ENCODE measurements at places on chromosomes 7 and 10.

DNA sequence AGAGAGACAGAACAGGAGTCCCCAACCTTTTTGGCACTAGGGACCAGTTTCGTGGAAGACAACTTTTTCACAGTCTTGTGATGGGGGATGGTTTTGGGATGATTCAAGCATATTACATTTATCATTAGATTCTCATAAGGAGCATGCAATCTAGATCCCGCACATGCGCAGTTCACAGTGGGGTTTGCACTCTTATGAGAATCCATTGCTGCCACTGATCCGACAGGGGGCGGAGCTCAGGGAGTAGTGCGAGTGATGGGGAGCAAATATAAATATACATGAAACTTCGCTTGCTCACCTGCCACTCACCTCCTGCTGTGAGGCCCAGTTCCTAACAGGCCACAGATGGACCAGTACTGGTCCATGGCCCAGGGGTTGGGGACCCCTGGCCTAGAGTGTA, 14.2 kb downstream of the CCL26 start:
- no peak for DNase-seq

DNA sequence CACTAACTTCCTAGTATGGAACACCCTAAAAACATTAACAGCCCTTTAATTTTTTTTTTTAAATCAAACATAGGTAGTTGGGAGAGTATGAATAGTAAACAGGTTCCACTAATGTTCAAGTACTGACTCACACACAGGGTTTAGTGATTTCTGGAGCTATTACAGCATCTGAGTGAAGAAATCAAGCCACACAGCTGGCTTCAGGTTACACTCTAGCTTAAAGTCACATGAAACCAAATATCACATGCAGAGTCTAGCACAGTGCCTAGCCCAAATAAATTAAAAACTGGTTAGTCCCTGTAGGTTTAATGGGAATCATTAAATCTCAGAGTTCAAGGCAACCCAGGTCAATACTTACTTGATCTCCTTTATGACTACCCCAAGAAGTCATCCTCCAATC, 11.6 kb downstream of the PANK1 start:
- no peak for DNase-seq

- peak; percentile 43 for DNase-seq
These were observed 2.5 kb upstream of the MAP3K8 start for GRCh38 chr10:30431435-30431911.

- DNase-seq, result no peak
These were observed 969.7 kb downstream of the GATA3 start for GRCh38 chr10:9024210-9024609.

DNA sequence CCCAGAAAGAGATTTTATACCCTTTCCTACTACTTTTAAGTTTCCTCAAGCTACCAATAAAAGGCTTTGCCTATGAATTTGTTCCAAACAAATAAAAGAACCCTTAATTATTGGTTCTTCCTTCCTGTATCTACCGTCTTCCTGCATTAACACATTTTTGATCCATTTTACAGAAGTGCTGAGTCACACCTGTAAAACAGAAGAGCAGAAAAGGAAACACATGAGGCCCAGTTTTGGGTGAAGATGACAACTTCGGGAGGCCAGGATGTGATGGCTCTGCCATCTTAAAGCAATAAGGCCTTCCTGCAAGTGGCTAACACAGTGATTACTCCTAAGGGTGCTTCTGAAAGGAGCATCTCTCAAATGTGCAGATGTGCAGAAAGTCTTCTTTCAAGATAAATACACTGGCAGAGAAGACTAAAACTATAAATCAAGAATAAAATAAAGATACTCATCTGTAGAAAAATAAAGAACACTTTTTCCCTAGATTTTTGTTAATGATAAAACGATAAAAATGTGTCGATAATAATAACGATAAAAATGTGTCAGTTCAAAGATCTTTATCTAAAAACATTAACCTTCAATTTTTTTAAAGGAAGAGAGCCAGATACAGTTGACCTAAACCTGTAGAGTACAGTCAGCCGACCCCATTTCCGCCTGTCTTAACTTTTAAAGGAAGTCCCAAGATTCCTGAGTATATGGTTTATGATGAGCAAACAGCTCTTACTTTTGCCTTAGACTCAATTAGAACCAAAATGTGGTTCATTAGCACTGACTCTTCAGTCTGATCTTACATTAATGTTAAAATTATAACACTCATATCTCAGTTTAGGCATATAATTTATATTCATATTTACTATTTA, 108.6 kb downstream of the UBE2H start:
- DNase-seq, result no peak

- no peak for DNase-seq
These were observed 115.1 kb downstream of the CPED1 start for GRCh38 chr7:121103579-121103978.

DNA sequence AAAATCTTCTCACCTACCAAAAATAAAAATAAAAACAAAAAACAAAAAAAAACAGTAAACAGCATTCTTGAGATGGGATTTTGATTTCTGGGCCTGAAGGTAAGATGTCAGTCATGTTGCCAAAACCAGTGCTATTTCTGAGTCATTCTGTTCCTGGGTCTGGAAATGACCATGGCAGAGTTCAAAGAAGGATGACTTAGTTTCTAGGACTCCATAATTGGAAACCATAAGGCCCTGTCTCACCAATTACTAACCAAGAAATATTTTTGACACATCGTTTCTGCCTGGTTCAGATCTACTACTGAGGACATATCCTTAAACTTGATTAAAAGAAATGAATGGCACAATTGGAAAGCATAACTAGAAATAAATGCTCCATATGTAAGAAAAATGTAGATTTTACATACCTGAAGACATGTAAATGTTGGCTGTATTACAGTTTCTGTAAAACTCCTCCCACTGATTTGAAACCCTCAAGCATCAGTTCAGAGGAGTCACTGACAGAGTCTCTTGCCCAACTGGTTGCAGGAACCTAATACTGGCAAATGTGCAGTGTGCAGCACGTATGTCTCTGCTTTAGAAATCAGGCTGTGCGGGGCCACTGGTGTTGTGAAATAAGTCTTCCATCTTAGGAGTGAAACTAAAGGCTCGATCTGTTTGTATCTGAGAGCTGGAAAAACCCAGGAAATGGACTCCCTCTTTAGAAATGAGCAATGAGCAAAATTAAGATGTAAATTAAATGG, 84.8 kb upstream of the EGR2 start:
- DNase-seq, result no peak

GRCh38 chr7:121073463-121074099, 85.1 kb downstream of the CPED1 start:
- no peak for DNase-seq

- no peak for DNase-seq
These were observed 66.1 kb upstream of the INPP5A start for GRCh38 chr10:132471484-132471883.

Measured in NCI-H82 (cell line).